ENCODE measurements at places on chromosomes 2 and 18.

DNA sequence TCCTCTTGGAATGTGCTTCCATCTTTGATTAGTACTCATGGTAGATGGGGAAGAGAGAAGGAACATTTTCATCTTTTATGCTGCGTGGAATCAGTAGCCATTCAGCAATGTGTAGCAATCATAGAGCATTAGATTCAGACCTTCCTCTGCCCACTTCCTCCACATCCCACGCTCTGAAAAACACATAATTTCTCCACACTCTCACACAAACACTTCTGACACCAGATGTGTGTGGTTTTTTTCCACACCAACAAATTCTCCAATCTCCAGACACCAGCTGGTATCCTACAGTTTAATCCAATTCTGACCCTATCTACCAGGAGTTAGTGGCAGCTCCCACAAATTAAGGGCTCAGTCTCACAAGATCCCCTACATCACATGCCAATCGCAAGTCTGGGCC is 103.3 kb downstream of the AOX1 start:
- no peak for DNase-seq

GRCh38 chr2:121429927-121430520 is 100.7 kb upstream of the RNU4ATAC start:
- no peak for DNase-seq

DNA sequence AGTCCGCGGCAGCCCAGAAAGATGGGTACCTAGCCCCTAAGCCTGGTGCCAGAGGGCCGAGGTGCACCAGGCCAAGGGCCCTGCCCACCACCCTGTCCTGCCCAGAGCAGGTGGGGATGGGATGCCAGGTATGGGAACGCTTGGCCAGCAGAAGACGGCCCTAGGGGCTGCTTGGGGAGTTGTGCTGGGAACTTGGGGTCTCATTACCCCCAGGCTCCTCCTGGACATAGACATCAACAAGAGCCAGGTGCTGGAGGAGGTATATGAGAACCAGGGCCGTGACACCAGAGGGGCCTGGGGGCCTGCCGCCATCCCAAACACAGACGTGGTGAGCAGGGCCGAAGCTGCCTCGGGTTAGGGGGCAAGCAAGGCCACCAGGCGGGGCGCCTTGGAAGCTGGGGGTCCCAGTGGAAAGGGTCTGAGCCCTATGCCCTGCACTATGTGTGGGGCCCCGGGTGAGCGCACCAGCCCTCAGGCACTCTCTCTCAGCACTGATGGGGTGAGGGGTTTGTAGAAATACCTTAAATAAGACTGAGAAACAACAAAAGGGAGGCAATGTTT is 46.9 kb downstream of the FER1L5 start:
- DNase-seq = no peak

DNA sequence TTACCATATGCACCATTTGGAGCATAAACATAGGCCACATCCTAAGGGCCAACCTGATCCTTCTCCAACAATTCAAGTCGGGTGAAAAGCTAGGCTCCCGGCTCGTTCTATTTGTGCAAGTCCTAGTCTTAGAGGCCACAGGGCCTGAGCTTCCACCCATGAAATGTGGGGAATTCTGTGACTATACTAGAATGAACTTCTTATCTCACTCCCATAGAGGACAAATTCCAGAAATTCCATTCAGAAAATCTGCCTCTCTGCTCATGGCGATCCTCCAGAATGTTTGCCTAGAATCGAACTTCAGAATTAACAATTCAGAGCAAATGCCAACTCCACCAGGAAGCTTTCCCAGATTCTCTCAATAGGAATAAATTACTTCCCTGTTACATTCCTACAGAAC is 187.9 kb downstream of the BCL11A start:
- no peak for DNase-seq

GRCh38 chr2:118031566-118031965 is 17.7 kb upstream of the CCDC93 start:
- DNase-seq = no peak

DNA sequence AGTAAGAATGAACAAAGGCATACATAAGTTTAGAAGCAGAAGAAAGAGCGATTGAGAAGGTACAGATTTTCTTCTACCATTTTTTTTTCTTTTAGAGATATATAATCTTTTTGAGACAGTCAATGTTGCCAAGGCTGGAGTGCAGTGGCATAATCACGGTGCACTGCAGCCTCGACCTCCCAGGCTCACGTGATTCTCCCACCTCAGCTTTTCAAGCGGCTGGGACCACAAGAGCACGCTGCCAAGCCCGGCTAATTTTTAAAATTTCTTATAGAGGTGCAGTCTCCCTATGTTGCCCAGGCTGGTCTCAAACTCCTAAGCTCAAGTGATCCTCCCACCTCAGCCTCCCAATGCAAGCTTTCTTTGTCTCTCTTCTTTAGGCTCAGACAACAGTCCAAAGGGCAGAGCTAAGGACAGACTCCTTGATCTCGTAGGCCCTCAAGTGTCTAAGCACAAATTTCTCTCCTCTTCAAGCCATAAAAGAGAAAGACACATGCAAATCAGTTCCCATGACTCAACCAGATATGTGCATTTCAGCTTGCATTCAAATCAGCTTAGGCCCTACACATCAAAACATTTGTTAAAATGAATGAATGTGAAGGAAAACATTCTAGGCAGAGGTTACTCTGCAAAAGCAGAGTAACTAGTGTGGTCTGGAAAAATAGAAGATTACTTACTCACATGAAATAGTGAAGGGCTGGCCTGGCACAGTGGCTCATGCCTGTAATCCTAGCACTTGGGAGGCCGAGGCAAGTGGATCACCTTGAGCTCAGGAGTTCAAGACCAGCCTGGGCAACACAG is 18.0 kb downstream of the ITSN2 start:
- DNase-seq = no peak

DNA sequence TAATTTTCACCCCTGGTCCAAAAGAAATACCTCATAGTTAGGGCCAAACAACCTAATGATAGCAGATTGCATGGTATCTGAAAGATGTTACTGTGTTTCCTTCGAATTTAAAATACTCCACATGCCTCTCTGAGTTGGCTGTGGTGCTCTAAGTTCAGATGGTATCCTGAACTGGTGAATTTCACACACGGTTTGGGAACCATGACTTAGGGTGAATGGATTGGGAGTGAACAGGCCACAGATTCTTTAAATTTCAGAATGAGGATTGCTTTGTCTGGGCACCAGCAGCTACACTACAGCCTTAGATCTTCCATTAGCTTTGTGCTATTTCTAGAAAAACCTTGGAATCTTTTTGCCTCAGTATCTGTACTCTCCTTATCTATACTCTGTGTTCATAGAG is 6.2 kb downstream of the GMCL1 start:
- no peak for DNase-seq

GRCh38 chr2:112053917-112054846 is 887 bp upstream of the TMEM87B start:
- peak; percentile 95 for DNase-seq

DNA sequence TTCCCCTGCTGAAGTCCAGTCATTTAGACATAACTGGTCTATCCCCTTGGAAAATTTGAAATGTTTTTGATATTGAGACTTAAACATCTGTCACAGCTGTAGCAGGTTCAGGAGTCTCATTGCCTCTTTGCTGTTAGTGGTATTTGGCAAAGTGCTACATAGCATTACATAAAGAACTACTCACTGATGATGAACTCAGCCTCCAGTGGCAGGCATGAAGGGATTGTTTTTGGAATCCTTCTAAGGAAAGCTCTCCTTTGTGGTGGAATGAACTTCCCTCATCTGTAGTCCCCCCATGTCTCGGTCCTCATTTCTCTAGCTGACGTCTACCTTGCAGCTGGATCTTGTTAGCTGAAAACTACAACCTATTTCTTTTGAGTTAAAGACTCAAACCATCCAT is 111.6 kb downstream of the TACR1 start:
- DNase-seq = no peak

GRCh38 chr18:56326336-56327072 is 311.9 kb downstream of the TXNL1 start:
- DNase-seq = no peak

DNA sequence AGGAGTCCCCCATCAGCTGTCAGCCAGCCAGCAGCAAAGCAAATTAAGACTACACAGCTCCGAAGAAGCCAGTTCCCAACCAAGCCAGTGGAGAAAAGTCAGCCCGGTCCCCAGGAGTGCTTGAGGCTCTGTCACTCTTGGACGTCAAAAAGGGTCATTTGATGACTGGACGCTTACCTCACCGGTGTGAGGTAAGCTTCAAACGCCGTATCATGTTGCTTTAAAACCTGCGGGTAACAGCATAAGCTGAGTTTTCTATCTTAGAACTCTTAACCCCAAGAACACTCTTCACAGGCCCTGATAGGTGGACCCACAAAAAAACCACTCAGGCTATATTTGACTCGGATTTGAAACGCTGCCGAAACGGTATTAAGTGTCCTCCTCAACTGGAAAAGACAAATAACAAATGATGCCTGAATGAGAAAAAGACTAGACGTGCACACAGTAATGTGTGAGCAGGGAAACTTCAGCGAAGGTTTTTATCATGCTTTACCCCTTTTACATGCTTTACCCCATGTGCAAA is 682 bp upstream of the LNPK start:
- no peak for DNase-seq

DNA sequence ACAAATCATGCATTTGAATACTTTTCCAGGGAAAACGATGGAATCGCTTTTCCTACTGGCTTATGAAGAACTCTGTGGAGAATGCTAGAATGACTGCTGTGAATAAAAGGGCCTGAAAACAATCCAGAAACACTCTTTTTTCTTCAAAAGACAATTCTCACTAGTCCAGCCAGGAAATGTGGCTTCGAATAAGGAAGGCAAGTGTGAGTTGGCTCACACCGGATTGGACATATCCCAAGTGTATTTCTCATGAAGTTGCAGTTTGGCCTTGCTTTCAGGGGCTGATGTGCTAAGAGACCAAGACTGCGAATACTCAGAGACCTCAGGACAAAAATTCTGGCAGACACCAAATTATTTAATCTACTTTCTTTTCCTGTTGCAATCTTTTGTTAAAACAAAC is 54.1 kb downstream of the FIGN start:
- DNase-seq = no peak

GRCh38 chr2:150211164-150211631 is 276.3 kb downstream of the RND3 start:
- DNase-seq = no peak

DNA sequence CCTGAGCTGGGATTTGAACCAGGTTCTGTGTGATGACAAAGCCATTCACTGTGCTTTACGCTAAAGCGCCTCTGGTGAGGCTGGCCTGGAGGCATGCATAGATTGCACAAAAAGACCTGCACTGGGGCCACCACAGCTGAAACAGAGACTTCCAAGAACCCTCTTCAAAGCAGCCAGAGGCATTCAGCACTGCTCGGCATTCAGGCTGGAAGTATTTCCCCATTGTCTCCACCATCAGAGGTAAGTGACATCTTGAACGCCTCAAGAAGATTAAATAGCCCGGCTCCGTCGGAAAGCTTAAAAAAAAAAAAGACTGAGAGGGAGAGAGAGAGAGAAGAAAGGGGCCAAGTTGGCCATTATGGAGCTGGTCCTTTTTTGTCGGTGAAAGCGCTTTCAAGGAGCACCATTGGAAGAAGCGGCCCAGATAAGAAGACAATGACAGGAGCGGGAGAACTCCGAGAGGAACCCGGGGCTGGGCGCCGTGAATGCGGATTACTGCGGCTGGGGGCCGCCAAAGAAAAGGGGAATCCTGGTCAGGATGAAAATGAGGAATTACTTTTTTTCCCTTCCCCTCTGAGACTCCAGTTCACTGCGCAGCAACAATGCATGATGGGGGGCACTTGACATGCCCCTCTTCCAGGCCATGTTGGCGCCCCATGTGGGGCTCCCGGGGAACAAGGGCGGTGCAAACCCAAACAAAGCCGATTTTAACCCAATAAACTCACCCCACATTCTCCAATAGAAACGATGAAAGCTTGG is 228.3 kb downstream of the MYCN start:
- DNase-seq = no peak

DNA sequence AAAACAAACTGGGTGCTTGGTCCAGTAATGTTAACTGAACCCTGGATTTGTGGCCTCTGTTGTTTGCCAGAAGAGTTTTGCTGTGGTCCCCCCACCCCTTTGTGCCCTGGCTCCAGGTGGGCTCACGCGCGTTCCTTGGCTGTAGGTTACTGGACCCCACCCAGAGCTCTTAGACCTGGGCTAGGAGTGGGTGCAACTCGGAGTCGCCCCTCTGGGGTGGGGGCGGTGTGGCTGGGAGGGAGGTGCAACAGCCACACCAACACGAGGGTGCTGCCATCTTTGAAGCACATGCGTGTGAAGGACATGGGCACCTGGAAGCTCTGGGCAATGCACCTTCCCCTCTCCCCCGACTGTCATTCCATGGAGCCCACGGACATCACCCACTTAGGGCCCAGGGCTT is 92.7 kb downstream of the USP40 start:
- DNase-seq = no peak

- DNase-seq = no peak
These were observed 49.0 kb downstream of the HRH4 start for GRCh38 chr18:24509435-24509834.

- no peak for DNase-seq
These were observed 526.9 kb upstream of the FANCL start for GRCh38 chr2:58767828-58768714.

- no peak for DNase-seq
These were observed 36.9 kb downstream of the MBP start for GRCh38 chr18:77095391-77096371.

- no peak for DNase-seq
These were observed 24.0 kb downstream of the CFAP210 start for GRCh38 chr2:169670215-169670651.

GRCh38 chr2:74399785-74400184 is 19.7 kb upstream of the DCTN1 start:
- no peak for DNase-seq
